ENCODE measurements at places on chromosomes 7 and 10.

GRCh38 chr10:5659702-5660528 lies 6.5 kb downstream of the ASB13 start:
- DNase-seq, result no peak

GRCh38 chr7:41570766-41571165 lies 132.1 kb downstream of the INHBA start:
- DNase-seq, result no peak

DNA sequence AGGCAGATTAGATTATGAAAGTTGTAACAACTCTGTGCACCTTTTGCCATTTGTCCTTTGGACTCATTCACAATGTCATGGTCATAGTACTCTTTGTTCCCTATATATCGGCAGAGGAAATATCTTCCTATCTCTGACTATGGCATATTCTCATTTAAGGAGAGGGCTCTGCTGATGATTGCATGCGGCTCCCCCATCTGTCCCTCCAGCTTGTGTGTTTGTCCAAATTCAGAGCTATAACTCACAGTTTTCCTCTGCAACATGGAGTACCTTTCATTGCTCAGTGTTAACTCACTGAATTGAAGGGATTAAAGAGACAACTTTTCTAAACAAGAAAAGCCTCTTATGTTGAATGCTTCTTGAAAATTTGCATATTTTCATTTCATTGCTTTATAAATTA lies 145.5 kb downstream of the OTUD1 start:
- no peak for DNase-seq

DNA sequence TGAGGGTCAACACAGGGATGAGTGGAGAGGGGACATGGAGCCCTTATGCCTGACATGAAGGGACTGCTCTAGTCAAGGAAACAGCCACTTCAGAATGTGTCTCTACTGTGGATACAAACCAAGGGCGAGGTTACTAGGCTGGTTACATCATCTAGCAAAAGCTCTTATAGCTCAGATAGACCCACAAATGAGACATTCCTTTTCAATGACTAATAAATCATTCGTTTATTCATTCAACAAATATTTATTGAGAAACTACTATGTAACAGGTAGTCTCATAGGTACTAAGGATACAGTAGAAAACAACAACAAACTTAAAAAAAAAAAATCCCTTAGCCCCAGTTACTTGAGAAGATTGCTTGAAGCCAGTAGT lies 219.5 kb downstream of the KIAA1217 start:
- no peak for DNase-seq

DNA sequence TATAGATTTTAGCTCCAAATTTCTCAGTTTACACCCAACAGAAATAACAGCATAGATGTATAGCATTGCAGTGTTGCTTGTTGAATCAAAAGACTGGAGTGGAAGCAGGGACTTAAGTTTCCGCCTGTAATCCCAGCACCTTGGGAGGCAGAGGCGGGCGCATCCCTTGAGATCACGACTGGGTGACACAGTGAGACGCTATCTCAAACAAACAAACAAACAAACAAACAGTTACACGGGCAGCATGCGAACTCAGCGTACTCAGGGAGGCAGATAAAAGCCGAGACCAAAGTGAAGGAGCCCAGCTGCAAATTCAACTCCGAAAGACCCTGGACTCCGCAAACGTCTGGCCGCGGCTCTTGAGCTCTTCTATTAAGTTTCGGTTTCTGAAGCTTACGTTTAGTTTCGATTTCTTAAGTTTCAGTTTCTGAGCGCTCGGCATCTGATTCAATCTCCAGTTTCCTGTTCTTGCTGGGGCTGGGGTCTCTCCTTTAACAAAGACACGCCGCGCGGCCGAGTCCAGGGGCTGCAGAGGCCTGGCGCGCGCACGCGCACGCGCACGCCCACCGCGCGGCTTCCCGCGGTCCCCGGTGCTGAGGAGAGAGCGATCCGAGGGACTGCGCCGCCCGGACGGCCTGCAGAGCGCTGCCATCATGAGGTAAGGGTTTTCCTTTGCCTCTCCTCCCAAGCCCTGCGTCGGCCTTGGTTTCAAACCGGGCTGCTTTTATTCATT lies at the start of gene IFIT5:
TSS of gene IFIT5 (plus strand) at position 423 of the 733 bp plus-strand sequence. CDS start at position 654, 231 bp downstream.
- peak; percentile 83 for DNase-seq

DNA sequence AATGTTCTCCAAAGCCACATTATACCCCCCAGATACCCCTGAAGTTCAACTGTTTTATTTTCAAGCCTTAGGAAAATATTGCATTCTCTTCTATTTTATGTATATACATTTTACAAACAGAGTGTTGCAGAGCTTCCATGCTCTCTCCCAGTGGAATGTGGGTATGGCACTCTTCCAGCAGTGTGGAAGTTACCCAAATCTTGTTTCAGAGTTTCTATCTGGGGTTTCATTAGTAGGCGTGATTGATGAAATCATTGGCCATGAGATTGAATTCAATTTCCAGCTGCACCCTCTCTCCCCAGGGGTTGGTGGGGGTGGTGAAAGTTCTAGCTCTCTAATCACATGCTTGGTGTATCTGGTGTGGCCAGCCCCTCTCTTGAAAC lies 350.4 kb downstream of the RPS24 start:
- no peak for DNase-seq

- DNase-seq, result no peak
These were observed 56.3 kb upstream of the NCAPG2 start for GRCh38 chr7:158760936-158761335.

DNA sequence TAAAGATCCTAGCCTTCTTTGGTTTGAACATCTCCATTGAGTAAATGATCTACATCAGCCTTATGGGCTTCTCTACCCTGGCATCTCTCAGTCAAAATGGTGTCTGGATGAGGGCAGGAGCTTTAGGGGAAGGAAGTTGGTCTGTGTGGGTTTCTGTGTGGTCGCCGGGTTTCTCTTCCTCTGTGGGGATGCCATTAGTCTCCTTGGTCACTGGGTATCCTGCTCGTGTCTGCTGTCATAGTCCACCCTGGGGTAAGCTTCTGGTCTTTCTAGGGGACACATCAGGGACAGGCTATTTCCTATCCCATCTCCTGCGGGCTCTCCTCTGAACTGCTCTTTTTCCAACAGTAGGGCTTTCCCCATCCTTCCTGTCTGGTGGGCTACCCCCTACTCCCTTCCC lies 150.3 kb upstream of the NPY start:
- DNase-seq, result no peak

- DNase-seq, result peak; percentile 68
These were observed 34.7 kb downstream of the SPDYE6 start for GRCh38 chr7:102321351-102322201.

Measured in nephron progenitor cell (in vitro differentiated cells).